ENCODE measurements at places on chromosomes 5 and 9.
A peak's percentile ranks its signal among the peaks of the same experiment; 100 is the strongest.

GRCh38 chr9:23290973-23291372 is 535.1 kb downstream of the ELAVL2 start:
- no peak for DNase-seq

- DNase-seq = no peak
Measured at GRCh38 chr5:30287890-30288289, 905.6 kb upstream of the CDH6 start.

DNA sequence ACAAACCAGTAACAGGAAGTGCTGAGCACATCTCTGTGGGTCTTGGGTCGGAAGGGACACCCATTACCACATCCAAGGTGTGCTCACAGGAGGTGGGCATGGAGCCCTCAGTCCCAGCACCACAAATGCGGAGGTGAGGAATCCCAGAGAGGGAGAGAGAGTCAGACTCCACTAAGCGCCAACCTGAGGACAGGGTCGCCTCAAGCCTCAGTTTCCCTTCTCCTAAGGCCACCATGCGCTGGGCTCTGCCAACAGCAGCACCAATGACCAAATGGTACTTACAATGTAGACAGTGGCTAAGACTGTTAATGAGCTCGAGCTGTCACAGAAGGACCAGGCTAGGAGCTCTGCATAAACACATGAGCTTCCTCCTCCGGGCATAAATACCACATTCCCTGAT is 43.1 kb downstream of the BICD2 start:
- DNase-seq = no peak

- no peak for DNase-seq
Measured at GRCh38 chr9:113872485-113873143, 3.5 kb upstream of the ZNF618 start.

DNA sequence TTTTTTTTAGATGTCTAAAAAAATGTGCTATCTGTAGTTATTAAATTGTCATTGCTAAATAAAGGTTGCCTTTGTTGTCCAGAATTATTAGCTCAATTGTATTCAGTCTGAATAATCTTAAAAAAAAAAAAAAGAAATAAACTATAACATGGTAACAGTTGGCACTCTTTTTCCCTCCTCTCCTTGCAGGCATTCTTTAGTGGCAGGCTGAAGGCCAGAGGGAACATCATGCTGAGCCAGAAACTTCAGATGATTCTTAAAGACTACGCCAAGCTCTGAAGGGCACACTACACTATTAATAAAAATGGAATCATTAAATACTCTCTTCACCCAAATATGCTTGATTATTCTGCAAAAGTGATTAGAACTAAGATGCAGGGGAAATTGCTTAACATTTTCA is 87.6 kb upstream of the FAM170A start:
- no peak for DNase-seq

GRCh38 chr9:36873247-36873875 is 160.7 kb downstream of the PAX5 start:
- peak; percentile 22 for DNase-seq

DNA sequence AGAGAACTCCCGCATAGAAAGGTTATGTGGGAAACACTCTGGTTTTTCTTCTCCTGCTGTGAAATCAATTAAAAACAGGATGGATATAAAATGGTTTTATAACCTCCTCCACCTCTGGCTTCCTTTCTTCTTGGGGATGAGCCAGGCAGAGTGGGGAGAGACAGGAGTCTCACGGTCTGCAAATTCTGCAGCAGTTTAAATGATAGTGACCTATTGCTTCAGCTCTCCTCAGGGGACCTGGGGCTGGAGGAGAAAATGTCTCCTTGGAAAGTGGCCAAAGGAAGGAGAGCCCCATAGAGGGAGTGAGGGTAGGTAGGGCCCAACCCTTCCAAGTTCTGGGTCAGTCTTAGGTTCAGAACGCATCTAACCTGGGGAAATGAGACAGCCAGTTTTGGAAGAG is 118.8 kb downstream of the MTX3 start:
- no peak for DNase-seq

DNA sequence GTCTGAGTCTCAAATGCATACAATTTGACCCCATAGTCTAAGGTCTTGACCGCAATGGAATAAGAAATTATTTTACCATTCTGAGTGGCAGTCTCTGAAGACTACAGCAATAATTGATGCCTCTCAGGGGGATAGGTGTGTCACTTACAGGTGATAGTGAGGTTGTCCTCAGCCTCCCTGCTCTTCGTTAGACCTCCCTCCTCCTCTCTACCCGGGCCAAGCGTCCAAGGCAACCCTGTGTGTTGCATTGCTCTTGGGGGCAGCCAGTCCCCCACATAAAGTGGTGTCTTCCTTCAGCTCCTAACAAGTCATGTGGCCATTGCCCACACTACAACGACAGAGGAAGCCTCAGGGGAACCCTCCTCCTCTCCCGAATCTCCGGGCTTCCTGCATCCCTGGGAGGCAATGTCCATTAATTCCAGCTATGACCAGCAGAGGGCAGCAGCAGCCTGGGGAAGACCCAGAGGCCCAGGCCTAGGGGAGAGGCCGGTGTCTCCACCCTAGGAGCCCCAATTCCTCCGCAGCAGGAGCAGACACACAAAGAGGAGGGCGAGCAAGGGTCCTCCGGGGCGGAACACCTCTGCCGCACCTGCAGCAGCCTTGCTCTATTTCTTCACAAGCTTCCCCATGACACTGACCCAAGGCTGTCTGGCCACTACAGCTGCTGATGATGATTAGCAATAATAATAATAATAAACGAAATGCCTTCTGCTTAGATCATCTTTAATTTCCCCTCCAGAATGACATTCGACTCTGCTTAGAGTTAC is 134.8 kb downstream of the KCNIP1 start:
- DNase-seq = peak; percentile 26

GRCh38 chr9:16683326-16683725 is 187.1 kb downstream of the BNC2 start:
- no peak for DNase-seq

- DNase-seq = no peak
Measured at GRCh38 chr9:91785447-91785842, 164.6 kb downstream of the ROR2 start.

DNA sequence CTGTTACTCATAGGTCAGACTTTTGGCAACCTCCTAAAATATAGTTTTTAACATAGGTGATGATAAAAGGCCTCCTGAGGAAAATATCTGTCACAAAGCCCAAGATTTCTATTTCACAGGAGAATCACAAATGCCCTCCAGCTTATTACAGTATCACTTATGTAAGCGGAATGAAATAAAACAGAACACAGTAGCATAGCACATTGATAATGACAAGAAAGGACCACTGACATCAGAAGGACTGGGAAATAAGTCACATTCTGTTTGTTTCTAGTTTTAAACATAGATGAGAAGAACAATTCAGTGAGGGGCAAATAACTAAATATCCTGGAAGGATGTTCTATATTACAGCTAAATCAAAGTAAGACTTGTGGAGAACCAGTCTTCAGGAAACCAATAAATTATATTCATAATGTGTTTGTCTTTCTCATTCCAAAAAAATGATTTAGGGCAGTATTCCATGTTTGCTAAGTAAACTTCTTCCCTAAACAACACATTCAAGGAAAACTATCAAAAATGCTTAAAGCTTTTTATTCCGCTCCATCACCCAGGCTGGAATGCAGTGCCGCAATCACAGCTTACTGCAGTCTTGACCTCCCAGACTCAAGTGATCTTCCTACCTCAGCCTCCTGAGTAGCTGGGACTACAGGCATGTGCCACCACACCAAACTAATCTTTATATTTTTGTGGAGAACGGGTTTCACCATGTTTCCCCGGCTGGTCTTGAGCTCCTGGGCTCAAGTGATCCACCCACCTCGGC is 20.8 kb upstream of the CTNNAL1 start:
- no peak for DNase-seq

DNA sequence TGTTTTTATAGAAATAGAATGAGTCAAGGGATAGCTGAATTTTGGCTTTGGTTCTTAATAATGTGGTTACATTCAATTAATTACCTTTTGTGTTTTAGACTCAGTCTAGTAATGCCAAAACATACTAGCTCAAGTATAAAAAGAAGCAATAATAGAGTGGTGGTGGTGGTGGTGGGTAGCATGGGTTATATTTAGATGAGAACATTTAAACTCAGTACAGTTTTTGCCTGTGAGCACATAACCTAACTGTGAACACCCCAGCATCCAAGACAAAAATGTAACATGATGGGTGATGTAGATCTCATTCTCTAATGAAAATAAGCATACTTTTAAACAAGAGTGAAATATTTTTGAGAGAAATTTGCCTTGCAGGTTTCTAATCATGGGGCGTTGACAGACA is 14.2 kb downstream of the CPEB4 start:
- DNase-seq = no peak

DNA sequence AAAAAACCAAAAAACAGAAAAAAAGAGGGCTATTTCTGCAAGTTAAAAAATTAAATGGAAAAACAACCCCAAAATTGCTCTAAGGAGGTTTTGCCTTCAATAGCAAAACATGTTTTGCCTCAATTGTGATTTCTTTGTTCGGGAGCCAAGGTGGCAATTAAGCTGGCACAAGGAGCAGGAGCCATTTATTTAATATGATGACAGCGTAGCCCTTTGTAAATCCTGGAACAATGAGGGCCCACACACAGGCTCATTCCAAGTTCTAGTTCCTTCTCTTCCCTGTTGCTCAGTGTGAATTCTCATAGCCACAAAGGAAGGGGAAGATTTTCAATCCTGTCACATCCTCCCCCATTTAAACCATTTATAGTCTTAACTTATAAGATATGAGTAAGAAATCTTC is 353.2 kb downstream of the PDE4D start:
- no peak for DNase-seq

DNA sequence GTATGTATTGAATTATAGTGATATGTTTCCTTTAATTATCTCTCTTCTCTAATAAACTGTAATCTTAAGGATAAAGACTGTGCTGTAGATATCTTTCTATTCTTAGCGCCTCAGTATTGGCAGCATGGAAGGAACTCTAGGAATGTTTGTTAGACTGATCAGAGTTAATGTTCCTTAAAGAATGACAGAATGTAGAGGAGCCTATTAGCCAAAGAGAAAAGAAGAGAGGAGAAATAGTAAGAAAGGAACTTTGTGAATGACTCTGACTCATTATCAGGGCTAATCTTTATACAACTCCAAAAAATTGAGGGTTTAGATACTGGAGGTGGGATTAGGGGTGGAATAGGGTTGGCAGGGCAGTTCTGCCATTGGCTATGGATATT is 59.0 kb upstream of the NUDT12 start:
- DNase-seq = no peak

DNA sequence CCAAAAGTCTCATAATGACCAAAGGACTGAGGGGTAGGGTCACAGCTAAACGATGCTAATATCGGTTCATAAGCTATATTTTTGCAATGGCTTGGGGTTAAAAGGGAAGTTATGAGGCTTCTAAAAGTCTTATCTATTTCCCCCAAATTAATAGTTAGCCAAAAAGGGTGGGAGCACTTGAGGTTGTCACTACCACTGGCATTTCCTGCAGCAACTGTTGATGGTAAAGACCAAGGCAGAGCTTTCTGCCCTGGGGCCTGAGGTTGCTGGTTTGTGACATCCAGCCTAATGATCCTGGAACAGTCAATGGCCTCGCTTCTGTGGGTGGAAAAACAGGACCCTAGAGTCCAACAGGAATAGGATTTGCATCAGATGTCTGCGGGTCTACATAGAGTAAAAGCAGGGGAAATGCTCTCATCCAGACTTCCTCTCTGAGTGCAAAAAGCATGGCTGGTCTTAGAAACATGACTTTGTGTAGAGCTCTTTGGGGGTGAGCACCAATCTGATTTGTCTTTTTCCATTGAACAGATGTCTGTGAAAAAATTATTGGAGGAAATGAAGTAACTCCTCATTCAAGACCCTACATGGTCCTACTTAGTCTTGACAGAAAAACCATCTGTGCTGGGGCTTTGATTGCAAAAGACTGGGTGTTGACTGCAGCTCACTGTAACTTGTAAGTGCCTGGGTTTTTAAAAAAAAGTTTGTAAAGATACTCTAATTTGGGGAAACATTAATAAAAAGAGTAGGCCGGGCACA is 2.7 kb downstream of the GZMA start:
- DNase-seq = peak; percentile 39

GRCh38 chr5:57939771-57940170 is 457.2 kb upstream of the ACTBL2 start:
- DNase-seq = no peak

DNA sequence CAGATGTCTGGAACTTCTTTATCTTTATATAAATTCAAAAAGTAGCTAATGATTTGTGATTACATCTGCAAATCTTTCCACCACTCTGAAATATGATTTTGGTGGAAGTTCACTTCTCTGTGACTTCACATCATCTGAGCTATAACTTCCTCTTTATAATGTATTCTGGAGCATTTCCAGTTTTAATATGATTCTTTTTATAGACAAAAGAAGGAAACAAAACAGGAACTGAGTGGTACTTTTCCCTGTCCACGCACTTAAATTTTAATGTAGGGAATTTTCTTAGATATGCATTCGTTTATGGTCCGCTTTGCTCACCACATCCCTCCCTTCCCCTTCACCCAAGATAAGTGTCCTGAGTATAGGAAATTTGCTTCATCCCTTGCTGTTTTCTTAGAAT is 333.5 kb downstream of the CHSY3 start:
- peak; percentile 79 for DNase-seq

GRCh38 chr5:42855386-42855785 is 43.7 kb upstream of the SELENOP start:
- DNase-seq = no peak

- DNase-seq = peak; percentile 31
Measured at GRCh38 chr5:139243425-139243970, 45.3 kb upstream of the SIL1 start.

DNA sequence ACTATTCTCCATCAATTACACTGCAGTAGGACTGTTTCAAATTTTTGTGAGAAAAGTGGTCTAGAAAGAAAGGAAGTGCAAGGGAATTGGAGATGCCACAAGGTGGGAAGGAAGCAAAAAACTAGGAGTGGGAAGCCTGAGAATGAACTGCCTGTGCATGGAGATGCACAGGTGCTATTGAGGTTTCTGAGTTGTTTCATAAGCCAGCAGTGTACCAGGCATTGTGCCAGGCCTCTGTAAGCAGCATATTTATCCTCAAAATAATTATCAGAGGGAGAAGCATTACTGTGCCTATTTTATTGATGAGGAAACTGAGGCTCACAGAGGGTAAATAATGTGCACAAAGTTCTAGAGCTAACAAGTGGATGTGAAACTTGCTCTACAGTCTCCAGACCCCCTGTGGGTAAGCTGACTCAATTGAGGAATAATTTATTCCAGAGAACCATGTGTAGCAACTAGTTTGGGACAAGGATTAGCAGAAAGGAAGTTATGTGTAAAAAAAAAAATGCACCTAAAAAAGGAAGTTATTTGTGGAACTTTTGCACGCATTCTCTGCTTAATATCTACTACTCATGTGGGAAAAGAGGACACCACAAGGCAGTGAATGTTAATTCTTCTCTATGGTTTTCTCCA is 96.7 kb downstream of the SNCAIP start:
- DNase-seq = peak; percentile 95

Data from MV-4-11 (cell line).